Right lung (tissue), 10 donors: ENCODE measurements at places on chromosomes 2 and 18.

DNA sequence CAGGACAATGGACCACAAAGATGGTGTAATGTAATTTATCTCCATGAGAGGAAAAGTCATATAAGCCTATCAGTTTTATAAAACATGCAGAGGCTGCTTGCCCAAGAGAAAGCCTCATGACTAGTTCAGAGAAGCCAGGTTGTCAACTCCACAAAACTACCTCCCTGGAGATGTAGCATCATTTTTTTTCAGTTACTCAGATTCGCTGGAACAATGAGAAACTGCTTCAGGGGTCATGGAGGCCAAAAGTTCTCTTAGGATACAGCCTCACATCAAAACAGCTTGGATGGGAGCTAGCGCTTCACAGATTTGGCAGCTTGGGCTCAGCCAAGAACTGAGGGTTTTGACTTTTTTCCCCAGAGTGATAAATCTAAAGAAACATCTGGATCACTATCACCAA, 263.5 kb downstream of the INSIG2 start:
- no peak for DNase-seq

GRCh38 chr2:62349788-62350187, 153.9 kb downstream of the B3GNT2 start:
- no peak for DNase-seq

- no peak for DNase-seq
Observed at GRCh38 chr2:232876161-232876977, 6.3 kb downstream of the SNORC start.

- no peak for DNase-seq
Observed at GRCh38 chr18:55403421-55403949, 184.5 kb downstream of the TCF4 start.

- DNase-seq: no peak
Observed at GRCh38 chr18:24274837-24275236, 122.8 kb downstream of the OSBPL1A start.

- DNase-seq: no peak
Observed at GRCh38 chr2:16784652-16785051, 119.0 kb upstream of the CYRIA start.

- DNase-seq: peak; percentile 9
Observed at GRCh38 chr2:232129483-232129882, 168.0 kb downstream of the DIS3L2 start.

- no peak for DNase-seq
Observed at GRCh38 chr2:1548910-1549673, 135.8 kb downstream of the TPO start.

DNA sequence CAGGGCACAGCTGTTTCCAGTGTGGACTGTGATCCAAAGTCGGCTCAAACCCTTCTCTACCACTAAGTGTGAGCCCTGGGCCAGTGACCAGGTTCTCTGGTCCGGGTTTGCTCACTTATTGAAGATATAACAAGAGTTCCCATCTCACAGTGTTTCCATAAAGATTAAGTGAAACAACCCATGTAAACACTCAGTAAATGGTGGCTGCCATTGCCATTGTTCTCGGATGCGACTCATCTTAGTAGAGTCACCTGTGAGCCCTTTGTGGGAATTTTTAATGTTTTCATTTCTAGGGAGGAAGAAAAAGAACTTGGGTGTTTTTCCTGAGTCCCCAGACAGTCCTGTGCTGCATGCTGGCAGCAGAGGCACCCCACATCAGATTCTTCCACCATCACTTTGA, 53.4 kb downstream of the TPGS2 start:
- DNase-seq: no peak

DNA sequence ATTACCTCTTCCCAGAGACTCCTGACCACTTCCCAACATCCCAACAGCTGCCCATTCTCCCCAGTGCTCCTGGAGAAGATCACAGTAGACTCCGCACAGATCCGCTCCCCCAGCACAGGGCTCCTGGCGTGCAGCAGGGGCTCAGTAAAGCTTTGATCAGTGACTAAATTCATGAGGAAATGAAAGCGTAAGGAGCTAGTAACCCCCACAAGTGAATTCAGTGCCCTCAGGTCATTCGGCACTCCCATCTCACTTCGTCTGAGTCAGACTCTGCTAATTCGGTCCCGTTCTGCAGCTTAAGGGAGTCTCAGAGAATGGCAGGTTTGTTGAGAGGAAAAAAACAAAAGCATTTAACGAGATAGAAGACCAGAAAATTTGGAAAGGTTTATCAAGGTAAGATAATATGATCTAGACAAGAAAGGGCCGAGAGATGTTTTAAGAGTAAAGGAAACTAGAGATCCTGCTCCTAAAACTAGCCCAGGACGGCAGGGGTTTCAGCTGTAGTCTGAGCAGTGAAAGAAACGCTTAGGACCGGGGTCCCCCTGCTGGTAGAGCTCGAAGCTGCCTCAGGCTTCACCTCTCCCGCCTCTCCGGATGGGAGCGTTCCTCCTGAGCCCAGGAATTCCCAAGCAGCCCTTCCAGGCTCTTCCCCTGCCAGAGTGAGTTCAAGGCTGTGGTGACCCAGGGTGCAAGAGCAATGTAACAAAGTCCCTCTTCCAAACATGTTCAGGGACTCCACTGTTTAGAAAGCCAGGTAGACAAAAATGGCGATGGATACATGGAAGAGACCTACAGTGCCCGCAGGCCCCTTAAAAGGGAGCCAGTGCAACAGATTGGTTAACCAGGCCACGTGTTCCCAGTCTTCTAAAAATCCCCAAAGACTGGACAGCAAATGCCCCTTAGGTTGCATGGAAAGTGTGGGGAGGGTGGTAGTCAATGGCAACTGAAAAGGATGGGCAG, 127.3 kb downstream of the DNER start:
- peak; percentile 74 for DNase-seq

DNA sequence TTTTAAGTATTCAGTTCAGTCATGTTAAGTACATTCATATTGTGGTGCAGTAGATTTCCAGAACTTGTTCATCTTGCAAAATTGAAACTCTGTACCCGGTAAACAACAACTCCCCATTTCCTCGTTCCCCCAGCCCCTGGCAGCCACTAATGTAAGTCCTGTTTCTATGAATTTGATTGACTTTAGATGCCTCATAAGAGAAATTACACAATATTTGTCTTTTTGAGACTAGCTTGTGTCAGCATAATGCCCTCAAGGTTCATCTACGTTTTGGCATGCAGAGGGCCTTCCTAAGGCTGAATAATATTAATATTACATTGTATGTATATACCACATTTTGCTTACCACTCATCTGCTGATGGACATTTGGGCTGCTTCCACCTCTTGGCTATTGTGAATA, 30.9 kb downstream of the METTL21A start:
- no peak for DNase-seq

DNA sequence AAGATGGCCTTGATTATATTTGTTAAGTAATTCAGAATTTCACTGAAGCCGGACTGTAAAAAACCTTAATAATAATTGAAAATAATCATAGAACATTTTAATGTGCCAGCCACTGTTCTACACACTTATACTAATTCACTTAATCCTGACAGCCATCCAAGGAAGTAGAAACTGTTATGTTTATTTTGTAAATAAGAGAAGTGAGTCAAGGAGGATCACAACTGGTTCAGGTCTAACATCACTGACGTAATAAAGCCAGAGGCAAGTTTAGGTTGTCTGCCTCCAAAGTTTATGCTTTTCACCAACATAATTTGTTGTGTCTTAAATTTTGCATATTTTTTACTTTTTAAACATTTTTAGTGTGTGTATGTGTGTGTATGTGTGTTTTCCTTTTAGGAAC, 436.1 kb downstream of the LRRTM4 start:
- DNase-seq: no peak

GRCh38 chr2:77314721-77315120, 207.5 kb downstream of the LRRTM4 start:
- DNase-seq: no peak

GRCh38 chr2:33321876-33322483, 154.5 kb upstream of the RASGRP3 start:
- peak; percentile 25 for DNase-seq

DNA sequence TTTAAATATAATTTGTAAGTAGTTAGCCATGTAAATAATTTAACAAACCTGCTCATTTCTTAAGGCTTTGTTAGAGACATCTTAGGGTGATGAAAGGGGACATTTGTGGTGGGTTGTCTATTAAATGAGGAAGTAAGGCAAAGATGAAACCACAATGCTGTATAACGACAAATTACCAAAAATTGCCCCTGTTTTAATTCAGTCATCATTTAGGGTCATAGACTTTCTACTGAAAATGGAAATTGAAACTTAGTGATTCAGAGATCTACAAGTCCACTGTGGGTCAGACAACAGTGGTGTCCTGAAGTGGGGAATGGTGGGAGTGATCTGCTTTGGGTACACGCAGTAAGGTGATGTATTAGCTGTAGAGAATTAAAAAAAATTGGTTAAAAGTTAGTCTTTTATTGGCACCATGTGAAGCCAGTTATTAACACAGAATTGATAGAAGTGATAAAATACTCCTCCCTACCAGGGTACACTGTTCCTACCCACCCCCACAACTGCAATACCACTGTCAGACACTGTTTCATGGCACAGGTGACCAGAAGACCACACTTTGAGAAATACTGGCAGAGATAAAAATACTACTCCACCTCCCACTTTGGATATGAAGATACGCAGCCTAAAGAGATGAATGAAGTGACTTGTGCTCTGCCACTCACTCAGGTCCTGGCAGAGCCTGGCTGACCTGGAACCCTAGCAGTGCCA, 13.4 kb downstream of the CERS6 start:
- no peak for DNase-seq

DNA sequence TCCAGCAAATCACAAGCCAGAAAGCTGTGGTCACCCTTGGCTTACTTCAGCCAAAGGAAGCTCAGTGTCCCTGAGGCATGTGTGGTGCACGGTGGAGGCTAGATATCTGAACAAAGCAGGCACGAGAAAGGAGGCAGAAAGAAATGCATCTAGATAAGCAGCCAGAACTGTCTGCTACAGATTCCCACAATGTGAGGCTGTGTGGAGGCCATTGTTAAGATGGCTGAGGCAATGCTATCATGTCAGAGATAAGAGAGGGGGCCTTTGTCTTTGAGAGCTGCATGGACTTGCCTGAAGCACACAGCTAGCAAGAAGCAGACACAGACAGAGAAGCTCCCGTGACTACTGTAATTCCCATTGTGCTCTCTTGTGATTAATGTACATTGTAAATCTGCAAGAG, 110.5 kb upstream of the LYPD6 start:
- no peak for DNase-seq

GRCh38 chr2:107548216-107548615, 278.5 kb upstream of the RGPD4 start:
- DNase-seq: no peak

GRCh38 chr2:137873536-137874244, 90.6 kb upstream of the HNMT start:
- no peak for DNase-seq

- peak; percentile 64 for DNase-seq
Observed at GRCh38 chr2:202771741-202772460, 99.7 kb downstream of the ICA1L start.

- no peak for DNase-seq
Observed at GRCh38 chr2:48723129-48723528, 32.4 kb downstream of the LHCGR start.

DNA sequence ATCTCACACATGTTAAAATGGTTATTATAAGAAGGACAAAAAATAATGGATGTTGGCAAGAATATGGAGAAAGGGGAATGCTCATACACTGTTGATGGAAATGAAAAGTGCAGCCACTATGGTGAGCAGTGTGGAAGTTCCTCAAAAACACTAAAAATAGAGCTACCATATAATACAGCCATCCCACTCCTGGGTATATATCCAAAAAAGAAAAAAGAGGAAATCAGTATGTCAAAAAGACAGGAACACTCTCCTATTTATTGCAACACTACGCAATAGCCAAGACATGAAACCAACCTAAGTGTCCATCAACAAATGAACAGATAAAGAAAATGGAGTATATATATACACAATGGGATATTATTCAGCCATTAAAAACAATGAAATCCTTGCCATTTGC, 642.6 kb downstream of the RNF144A start:
- DNase-seq: no peak

GRCh38 chr2:109402980-109403840, 210.6 kb downstream of the SEPTIN10 start:
- DNase-seq: no peak

DNA sequence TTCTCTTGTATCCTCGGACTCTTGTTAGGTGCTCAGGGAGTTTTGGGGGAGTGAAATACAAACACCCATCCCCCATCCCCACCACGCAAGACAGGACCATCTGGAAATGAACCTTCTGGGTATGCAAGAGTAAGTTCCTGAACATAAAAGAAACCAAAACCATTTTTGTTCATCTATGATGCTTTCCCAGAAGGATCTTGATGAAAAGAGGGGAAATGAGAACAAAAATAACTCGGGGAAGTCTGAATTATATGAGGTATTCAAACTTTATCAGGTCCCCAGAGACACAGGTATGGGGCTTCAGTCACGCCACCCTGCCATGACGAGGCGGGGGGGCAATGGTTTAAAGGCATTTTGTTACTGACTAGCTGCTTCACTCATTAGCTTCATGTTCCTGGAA, 68.6 kb upstream of the DNMT3A start:
- no peak for DNase-seq

DNA sequence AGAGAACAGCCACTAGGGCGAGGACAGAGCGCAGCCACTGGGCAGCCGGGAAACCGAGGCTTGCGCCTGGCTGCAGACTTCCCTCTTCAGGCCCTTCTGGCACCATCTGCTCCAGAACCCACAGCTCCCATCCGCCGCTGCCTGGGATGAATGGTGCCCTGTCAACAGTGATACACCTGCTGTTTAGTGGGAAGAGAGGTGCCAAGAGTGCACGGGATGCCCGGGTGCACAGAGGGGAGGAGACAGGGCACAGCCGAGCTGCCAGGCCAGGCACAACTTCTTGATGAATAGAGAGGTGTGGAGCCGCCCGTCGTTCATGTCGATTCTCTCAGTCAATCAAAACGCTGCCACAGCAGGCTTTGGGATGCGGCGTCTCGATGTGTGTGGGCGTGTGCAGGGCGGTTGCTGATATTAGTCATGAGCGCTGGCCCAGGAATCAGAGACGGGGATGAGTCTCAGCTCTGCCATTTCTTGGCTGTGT, 39.5 kb downstream of the RRM2 start:
- no peak for DNase-seq

DNA sequence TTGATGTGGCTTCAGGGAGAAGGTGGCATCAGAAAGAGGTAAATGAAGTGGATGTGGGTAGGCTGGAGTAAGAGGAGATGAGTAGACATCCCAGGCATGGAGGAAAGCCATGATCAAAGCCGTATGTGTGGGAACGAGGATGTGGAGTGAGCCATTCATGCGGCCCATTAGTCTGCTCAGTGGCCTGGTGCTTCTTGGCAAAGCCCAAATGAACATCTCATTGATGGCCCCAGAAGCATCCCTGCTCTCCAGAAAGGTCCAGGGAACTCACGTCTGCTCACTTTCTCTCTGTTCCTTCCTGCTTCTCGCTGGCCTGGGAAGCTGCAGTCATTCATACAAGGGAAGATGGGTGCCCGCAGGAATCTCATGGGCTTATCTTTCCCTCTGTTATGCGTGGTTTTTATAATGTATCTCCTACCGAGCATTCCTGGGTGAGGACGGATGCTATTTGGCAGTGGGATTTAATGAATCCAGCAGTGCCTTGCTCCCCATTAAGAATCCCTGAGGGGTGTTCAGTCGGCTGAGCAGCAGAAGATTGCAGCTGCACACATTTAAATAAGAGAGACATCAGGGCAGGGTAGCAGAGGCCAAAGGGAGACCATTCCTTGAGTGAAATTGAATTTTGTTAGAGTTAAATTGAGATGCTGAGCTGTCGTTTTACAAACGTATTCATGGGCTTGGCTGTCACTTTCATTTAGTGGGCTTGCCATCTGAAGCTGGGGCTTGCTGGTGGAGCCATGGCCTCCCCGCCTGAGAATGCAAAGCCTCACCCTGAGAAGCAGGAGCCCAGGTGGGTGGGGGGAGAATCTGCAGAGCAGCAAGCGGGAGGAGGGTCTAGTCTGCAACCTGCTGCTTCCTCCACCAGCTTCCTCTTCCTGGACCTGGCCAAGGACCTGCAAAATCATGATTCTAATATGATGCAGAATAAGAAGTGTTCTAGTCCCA, 64.5 kb downstream of the LYPD1 start:
- DNase-seq: no peak
